T-cell (primary cell): ENCODE measurements at places on chromosomes 12 and 14.

DNA sequence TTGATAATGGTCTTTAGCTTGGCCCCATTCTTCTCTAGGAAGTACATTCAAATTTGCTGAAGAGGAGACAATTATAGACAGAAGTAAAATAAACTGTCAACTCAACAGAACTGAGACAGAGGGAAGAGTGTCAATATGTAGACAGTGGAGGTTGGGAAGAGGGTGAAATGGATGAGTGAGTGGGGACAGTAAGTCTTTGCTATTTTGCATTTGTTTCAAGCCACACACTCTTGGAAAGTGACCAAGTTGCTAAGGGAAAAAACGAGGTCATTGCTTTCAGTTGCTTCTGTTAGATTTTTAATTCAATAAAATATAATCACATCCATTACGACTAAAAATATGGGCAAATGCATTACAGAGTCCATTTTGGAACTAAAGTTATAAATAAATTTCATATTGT is 47.8 kb downstream of the BTBD7 start:
- DNase-seq, result no peak

DNA sequence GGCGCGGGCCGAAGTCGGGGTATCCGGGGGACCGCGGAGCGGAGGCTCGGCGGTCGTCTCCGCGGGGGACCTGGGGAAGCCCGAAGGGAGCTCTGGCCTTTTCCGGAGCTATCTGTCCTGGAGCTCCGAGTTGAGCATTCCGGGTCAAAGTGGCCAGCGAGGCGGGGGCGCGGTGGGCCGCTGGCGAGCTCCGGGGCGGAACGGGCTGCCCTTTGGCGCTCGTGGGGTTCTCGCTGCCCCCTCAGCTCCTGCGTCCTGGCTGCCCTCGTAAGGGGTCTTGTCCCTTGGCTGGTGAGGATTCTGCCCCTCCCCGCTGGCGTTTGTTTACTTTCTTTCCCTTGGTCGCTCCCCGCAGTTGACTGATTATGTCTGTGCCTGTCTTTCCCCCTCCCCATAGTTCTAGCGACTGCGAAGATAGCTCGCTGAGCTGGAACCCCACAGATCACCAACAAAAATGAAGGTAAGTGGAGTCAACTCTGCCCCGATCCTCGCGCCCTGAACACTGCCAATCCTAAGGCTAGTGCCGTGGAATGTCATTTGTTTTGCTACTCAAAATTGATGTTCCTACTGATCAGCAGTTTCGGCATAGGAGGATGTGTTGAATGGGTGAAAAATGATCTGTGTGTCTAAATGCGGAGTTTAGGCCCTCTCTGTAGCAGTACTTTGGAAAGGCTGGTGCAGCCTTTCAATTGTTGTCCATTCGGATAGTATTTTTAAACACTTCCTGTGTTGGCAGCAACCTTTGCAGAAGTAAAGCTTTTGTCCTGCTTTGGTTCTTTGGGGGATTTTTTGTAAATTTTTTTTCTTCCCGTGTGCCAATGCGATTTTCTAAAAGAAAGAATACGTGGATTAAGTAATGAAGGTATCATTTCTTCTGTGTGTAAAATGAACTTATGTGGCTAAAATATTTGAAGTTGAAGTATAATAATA is 1.3 kb downstream of the ARID4A start:
- no peak for DNase-seq

GRCh38 chr12:82857911-82858533 is 171.3 kb downstream of the TMTC2 start:
- no peak for DNase-seq

DNA sequence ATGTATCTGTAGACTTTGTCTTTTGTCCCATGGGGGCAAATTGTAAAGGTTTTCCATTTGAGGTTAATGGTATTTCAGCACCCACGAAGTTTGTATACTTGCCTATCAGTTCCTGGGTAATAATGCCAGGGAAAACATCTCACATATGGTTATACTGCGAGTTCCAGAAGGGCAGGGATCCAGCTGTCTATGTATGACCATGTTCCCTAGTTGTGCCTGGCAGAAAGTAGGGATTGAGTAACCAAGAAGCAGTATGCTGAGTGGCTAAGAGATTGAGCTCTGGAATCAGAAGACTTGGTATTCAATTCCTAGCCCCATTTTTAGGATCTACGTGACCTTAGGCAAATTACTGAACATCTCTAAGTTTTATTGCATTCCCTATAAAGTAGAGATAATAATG is 173.2 kb upstream of the PWP1 start:
- DNase-seq, result no peak
